Cortex of kidney (tissue), 1 donor: ENCODE measurements at places on chromosomes 12 and 14.
A peak's percentile ranks its signal among the peaks of the same experiment; 100 is the strongest.

GRCh38 chr14:37890095-37890494, 294.7 kb downstream of the TTC6 start:
- DNase-seq: no peak

- no peak for DNase-seq
Observed at GRCh38 chr12:18261273-18261672, at the start of gene PIK3C2G. PIK3C2G (plus strand) TSS chr12:18261518; CDS start chr12:18282082, 20,564 bp downstream.

DNA sequence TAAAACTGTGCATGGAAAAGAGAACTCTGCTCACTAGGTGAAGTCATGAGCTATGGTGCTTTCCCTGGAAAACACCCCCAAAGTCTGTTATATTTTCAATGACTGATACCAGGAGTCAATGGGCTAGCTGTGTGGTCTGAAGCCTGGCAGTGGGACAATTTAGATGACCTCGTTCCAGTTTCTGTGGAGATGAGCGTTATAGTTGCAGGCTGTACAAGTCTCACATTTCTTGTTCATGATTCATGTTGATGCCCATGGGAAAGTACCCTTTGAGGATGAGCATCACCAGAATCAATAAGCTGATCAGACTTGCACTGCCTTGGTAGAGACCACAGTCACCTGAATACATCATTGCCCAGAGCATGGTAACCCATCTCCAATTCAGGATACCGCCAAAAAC, 70.7 kb downstream of the NOVA1 start:
- no peak for DNase-seq

DNA sequence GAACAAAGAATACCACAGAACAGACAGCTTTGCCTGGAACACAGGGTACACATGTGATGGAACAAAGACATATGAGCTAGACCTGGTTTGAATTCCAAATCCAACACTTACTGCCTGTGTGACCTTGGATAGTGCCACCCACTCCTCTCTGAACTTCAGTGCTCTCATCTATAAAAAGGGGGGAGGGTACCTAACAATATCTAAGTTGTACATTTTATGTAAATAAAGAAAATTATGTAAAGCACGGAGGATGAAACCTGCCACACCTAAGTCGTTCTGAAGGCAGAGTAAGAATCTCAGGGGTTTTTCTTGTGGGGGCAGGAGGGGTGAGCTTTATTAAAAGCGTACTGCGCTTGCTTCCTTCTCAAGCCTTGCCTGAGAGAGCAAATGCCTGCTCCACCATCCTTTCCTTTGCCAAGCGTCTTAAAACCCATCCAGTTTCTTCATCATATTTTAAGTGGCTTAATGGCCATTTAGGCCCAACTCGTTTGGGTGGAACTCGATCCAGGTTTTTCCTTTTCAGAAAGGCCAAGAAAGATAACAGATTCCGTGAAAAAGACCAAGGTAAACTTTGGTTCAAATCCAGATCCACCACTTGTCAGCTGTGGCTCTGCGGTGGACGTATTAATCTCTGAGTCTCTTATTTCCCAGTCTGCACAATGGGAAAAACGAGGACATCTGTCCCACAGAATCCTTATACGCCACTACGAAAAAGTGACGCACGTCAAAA, 946 bp downstream of the DDX24 start:
- DNase-seq: no peak

DNA sequence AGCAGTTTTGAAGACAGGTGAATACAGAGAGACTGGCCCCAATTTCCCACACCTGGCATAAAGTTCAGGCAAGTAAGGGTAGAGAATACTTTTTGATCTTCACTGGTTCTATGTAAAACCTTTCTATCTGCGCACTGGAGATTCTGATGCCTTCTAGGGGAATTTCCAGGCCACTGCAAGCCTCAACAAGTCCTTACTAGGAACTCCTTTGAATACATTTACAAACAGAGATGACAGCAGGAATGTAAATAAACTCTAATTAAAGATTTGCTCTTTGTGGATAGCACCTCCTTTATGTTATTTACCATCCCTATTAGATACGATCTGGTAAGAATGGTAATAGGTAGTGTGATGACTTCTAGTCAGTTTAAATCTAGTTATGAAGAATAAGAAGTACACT, 69.2 kb downstream of the NTN4 start:
- DNase-seq: no peak

- no peak for DNase-seq
Observed at GRCh38 chr12:21774358-21775132, at the start of gene KCNJ8. KCNJ8 (minus strand) TSS chr12:21774706; CDS start chr12:21773616, 1,090 bp downstream.

GRCh38 chr14:53226553-53226952, 73.4 kb upstream of the DDHD1 start:
- DNase-seq: no peak

- DNase-seq: no peak
Observed at GRCh38 chr12:22971701-22972191, 346.8 kb downstream of the ETNK1 start.

DNA sequence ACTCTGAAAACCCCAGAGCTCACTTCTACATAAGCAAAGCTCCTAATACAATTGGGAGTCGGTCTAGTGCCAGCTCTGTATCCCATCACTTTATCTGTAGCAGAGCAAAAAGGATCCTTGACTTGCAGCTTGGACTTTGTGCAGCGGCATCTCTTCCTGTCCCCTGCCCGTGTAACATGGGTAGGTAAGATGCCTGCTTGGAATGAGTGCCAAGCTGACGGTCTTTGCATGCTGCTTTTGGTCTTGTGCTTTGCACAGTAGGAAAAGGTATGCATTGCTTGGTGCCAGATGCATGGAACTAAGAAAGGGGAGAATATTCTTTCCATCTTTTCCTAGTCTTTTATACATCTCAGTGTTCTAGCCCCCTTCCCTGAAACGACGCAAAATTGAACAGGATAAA, 6.9 kb upstream of the PLEKHH1 start:
- DNase-seq: no peak

DNA sequence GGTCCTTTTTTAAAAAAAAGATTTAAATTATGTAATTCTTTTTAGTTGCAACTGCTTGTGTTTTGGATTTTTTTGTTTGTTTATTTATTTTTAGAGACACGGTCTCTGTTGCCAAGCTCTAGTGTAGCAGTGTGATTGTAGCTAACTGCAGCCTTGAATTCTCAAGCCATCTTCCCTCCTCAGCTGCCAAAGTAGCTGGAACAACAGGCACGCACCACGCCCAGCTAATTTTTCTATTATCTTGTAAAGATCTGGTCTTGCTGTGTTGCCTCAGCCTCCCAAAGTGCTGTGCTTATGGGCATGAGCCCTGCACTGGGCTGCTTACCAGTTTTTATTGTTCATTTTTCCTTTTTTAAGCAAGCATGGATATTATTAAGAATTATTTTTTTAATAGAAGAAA, 10.6 kb upstream of the ART4 start:
- no peak for DNase-seq

DNA sequence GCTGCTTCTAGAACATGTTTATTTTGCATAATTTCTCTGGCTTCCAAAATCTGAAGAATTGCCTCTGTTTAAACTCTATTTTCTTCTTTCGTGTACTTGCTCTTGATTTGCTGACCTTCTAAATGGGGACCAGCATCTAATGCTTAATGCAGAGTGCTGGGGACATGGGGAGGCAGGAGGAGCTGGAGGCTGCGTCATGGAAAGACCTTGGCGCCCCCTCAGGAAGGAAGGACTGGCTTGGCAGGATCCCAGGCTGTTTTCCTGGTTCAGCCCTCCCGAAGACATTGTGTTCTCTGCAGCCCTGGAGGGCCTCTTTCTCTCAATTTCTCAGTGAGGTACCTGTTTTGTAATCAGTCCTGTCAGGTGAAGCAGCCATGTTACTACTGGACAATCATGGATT, 5.5 kb downstream of the PRKCH start:
- DNase-seq: no peak

- no peak for DNase-seq
Observed at GRCh38 chr12:63921157-63921556, 76.7 kb downstream of the SRGAP1 start.

DNA sequence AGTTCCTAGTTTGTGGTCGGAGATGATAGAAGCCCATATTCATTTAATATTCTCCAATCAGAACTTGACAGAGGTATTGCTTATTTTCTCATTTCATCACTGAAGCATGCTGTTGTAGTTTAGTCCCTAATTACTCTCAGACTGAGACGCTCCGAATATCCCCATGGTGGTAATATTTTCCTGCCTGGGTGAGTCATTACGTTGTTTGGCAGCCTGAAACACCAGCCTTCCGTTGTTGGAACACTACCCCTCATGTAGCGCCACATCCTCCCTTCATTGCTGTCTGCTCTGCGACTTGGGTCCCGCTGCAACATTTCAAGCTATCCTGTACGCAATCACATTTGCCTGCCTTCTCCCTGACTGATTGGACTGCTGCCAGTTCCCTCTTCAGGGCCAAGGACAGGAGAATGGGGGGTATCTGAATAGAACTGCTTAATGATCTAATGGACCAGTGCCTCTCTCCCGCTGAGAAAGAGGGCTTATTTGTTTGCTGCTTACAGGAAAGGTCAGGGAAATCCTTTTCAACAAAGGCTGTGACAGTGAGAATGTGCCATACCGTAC, 369.1 kb downstream of the NPAS3 start:
- DNase-seq: no peak

GRCh38 chr14:21103710-21104447, 3.0 kb downstream of the TMEM253 start:
- DNase-seq: peak; percentile 31

GRCh38 chr12:101747697-101748096, 8.4 kb upstream of the SYCP3 start:
- DNase-seq: no peak

GRCh38 chr12:6493497-6494257, at the start of gene NCAPD2:
NCAPD2 (plus strand) TSS chr12:6494102; CDS start chr12:6495099, 997 bp downstream.
- peak; percentile 33 for DNase-seq

DNA sequence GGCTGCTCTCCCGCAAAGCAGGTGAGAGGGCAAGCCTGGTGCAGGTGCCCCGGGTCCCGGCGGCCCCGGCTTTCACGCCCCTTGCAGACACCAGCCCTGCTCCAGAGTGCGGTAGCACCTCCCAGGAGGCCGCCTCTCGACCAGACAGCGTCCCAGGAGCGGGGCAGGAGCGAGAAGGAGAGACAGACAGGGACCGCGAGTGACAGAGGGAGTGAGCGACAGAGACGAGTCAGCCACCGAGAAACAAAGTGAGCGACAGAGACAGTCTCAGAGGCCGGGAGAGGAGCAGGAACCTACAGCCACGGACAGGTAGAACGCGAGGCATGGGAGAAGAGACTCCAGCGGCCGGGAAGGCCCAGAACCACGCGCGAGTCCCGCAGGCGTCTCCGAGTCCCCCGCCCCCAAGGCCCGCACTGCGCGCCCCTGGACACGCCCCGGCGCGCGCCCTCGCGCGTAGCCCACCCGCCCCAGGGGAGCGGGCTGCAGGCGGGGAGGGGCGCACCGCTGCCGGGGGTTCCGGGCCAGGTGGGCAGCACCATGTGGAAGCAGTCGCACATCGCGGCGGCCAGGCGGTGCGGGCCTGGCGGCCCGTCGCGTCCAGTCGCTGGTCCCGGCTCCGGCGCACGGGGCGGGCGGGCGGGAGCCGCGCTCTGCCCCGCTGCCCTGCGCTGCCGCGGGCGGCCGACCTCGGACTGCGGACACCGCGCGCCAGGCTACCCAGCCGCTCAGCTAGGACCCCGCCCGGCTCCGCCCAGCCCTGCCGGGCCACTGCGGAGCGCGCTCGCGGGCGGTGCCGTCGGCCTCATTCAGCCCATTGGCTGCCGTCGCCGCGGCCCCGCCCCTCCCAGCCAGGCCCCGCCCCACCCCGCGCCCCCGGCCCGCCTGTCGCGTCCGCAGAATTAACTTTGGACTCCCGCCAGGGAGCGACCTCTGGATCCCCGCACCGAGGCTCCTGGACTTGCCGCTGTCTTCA, at the start of gene AHNAK2:
TSS of gene AHNAK2 (minus strand) at position 694 of the 973 bp plus-strand sequence. CDS start at position 557, 137 bp downstream.
- DNase-seq: no peak

GRCh38 chr14:19754172-19754571, 10.8 kb downstream of the OR4Q3 start:
- DNase-seq: no peak

GRCh38 chr14:80946187-80946586, 4.6 kb upstream of the CEP128 start:
- DNase-seq: no peak

- DNase-seq: no peak
Observed at GRCh38 chr12:106416273-106416672, 58.7 kb downstream of the POLR3B start.

DNA sequence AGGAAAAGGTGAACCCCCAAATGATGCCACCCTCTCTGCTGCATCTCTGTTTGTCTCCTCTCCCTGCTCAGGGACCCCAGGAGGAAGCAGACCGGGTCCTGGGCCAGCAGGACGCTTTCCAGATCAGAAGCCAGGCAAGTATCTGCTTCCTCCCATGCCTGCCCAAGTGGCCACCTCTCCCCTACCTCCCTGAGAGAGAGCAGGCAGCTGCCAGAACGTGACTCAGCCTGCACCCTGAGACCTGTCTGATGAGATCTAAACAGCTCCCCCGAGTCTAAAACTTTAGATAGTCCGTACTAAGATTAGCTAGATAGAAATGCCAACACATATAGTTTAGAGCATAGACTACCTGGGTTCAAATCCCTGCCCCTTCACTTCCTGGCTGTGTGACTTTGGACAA, 31.2 kb upstream of the OAS1 start:
- no peak for DNase-seq

DNA sequence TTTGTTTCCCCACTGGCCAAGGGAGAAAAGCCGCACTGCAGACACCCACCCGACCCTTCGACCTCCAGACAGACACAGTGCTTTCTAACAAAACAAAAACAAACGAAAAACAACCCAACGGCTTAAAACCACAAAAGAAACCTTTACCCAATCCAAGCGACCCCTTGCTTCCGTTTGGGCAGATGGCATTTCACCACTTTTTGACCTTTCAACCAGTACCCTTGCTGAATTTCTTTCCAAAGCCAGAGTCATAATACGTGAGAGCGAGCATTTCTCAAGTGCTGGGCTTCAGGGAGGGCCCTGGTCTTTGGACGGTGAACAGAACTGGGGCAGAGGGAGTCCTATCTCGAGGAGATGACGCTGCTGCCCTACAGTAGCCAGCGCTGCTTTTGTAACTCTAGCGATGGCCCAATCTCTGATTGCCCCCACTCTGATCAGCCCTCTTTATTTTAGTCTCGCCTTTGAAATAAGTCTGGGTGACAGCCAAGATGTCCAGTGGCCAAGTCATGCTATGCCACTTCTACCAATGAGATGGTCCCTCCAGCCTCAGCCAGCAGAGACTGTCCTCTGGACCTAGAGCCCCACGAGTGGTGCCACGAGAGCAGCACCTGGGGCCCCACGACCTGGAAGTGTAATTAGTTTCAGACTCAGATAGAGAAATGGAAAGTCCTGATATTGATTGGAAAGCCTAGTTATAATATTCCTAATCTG, 21.9 kb upstream of the ADIPOR2 start:
- DNase-seq: no peak

GRCh38 chr14:31239741-31240140, 32.1 kb upstream of the HECTD1 start:
- no peak for DNase-seq

GRCh38 chr12:45014396-45014795, 36.5 kb downstream of the DBX2 start:
- DNase-seq: no peak

GRCh38 chr14:89000007-89000942, 175.8 kb downstream of the TTC8 start:
- DNase-seq: no peak

- no peak for DNase-seq
Observed at GRCh38 chr14:104206281-104206904, 68.0 kb downstream of the KIF26A start.

DNA sequence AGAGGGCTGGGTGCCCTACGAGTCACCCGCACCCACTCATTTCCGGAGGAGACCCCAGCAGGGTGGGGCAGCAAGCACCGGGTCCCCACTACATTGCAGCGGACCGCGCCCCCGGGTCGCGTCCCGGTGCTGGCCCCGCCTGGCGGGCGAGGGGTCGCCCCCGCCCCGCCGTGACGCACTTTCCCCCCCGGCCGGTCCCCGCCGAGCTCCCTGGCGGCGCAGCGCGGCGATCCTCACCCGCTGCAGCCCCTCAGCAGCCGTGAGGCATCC, 106.1 kb downstream of the PRICKLE1 start:
- no peak for DNase-seq
